HepG2 (cell line): ENCODE measurements at places on chromosomes 1 and 21.

- peaks cover 17% of the 10 kb centered on the region for H3K4me1 ChIP-seq
- DNase-seq, result no peak
- H3K27me3 ChIP-seq, result peaks cover 4% of the 10 kb centered on the region; the same call in 1 of the 2 replicates
- no peak overlapping the region for H3K27ac ChIP-seq
- H3K4me3 ChIP-seq, result no peak overlapping the region
These were observed 2.3 kb upstream of the BCAN start for GRCh38 chr1:156639601-156640101.

DNA sequence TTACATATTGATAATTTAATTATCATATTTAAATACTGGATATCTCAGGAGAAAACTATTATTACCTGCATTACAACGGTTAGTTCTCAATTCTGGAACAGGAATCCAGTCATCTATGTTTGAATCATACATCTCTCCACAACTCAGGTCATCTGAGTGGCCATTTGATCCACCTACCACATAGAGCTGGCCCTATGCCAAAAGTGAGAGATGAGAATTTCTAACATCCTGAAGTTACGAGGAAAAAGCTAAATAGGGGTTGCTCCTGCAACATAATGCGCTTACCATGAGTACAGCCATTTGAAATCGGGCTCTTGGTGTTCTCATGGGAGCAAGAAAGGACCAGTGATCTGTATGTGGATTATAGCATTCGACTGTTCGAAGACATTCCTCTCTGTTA is 16.9 kb downstream of the IVNS1ABP start:
- no peaks in the 10 kb centered on the region for H3K4me1 ChIP-seq
- no peak for DNase-seq
- no peak overlapping the region for H3K27ac ChIP-seq
- H3K36me3 ChIP-seq, result peaks cover 21% of the 10 kb centered on the region
- no peak overlapping the region for H3K4me3 ChIP-seq

DNA sequence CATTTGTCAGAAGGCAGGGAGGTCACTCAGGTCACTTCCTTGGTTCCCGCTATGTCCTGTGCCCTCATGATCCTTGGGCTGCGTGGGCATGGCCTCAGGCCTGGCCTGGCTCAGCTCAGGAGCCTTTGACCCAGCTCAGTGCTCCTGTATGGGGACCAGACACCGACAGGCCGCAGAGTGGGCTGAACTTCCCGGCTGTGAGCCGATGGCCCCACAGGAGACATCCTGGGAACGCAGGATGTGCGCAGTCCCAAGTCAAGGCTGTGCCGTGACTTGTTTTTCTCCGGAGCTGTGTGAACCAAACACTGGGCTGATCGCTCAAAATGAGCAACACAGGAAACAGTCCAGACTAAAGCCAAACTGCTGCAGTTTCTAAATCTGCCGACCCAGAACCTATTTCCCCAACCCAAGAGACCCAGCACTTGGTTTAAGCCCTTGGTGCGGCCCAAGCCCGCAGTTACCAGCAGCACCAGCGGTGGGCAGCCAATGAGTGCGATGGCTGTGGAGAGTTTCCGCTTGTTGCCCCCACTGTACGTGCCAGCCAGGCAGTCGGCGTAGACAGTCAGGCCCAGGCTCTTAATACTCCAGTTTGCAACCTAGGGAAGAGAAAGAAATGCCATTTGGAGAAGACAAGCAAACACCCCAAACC is 92.3 kb upstream of the GCLM start:
- no peaks in the 10 kb centered on the region for H3K36me3 ChIP-seq
- H3K4me3 ChIP-seq, result no peak overlapping the region
- DNase-seq, result no peak
- H3K27ac ChIP-seq, result no peak overlapping the region

GRCh38 chr1:78799926-78800325 is 150.3 kb downstream of the IFI44 start:
- no peak overlapping the region for H3K4me3 ChIP-seq
- H3K27me3 ChIP-seq, result no peaks in the 10 kb centered on the region

DNA sequence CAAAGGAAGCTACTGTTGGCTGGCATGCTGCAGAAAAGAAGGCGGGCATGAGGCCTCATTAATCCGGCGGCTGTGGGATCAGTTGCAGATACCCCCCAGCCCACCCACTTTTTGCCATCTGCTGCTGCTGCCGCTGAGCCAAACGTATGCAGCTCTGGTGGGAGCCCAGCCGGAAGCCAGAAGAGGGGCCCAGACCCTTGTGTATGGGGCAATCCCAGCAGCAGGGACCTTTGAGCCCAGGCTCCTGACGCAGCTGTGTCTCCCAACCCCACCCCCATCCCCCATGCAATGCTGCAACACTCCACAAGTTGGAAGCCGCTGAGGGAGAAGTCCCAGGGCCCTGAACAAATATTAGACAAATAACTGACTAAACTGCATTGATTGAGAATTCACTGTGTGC is 106.0 kb downstream of the ELAVL4 start:
- H3K27ac ChIP-seq, result no peak overlapping the region
- H3K4me3 ChIP-seq, result no peak overlapping the region

- H3K4me3 ChIP-seq, result no peak overlapping the region
- no peaks in the 10 kb centered on the region; the same call in 2 of the 3 replicates for H3K27me3 ChIP-seq
- no peak for DNase-seq
- H3K4me1 ChIP-seq, result no peaks in the 10 kb centered on the region
- H3K27ac ChIP-seq, result no peak overlapping the region
These were observed 12.9 kb upstream of the FTCD start for GRCh38 chr21:46168238-46168637.

DNA sequence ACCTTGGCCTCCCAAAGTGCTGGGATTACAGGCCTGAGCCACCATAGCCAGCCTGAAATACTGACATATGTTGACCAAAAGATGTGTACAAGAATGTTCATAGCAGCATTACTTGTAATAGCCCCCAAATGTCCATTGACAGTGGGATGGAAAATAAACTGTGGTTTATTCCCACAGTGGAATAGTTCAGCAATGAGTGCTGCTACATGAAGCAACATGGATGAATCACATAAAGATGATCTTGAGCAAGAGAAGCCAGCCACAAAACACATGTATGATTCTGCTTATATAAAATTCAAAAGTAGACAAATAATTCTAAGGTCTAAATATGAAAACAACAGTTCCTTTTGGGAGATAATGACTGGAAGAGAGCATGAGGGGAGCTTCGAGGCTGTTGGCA is 9.1 kb upstream of the CREG1 start:
- H3K4me3 ChIP-seq, result no peak overlapping the region
- H3K27ac ChIP-seq, result no peak overlapping the region
- H3K36me3 ChIP-seq, result no peaks in the 10 kb centered on the region
- H3K4me1 ChIP-seq, result no peaks in the 10 kb centered on the region
- no peak for DNase-seq

DNA sequence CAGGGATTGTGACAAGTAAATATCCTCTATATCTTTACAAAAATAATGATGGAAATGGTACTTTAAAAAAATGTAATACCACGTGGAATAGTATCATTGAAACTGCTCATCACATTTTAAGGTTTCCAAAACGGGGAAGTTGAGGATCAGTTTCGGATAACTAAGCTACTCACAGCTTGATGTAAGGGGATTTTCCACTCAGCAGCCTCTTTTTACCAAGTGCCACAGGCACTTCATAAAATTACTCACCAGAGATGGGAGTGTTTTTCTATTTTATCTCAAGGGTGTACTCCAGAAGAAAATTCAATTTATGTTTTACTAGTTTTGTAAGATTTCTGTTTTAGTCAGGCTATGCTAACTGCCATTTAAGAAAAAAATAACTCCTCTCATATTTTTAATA is 91.7 kb downstream of the TPR start:
- DNase-seq, result no peak
- no peaks in the 10 kb centered on the region for H3K27me3 ChIP-seq
- H3K4me1 ChIP-seq, result no peaks in the 10 kb centered on the region
- no peak overlapping the region for H3K27ac ChIP-seq

DNA sequence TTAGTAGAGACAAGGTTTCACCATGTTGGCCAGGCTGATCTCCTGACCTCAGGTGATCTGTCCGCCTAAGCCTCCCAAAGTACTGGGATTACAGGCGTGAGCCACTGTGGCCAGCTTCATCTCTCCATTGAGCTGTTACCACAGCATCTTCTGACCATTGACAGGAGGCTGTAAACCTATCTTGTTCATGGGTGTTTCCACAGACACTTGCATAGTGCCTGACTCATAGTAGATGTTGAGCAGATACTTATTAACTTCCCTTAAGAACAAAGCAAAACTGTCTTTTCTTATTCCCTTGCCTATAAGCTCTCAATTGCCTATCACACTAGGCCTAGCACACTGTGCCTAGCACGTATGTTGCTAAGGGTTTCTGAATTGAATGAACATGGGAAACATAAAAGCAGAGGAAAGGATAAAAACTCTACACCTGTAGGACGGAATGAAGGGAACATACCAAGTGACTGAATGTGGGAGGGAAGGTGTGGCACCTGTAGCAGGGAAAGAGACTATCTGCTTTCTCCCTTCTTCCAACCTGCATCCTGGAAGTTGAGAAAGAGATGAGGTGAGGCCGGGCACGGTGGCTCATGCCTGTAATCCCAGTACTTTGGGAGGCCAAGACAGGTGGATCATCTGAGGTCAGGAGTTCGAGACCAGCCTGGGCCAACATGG is 1.2 kb upstream of the C1orf54 start:
- H3K27ac ChIP-seq, result no peak overlapping the region
- no peak overlapping the region for H3K4me3 ChIP-seq
- H3K27me3 ChIP-seq, result no peaks in the 10 kb centered on the region
- peaks cover 24% of the 10 kb centered on the region for H3K4me1 ChIP-seq
- H3K36me3 ChIP-seq, result peaks cover 10% of the 10 kb centered on the region; the same call in 2 of the 3 replicates

DNA sequence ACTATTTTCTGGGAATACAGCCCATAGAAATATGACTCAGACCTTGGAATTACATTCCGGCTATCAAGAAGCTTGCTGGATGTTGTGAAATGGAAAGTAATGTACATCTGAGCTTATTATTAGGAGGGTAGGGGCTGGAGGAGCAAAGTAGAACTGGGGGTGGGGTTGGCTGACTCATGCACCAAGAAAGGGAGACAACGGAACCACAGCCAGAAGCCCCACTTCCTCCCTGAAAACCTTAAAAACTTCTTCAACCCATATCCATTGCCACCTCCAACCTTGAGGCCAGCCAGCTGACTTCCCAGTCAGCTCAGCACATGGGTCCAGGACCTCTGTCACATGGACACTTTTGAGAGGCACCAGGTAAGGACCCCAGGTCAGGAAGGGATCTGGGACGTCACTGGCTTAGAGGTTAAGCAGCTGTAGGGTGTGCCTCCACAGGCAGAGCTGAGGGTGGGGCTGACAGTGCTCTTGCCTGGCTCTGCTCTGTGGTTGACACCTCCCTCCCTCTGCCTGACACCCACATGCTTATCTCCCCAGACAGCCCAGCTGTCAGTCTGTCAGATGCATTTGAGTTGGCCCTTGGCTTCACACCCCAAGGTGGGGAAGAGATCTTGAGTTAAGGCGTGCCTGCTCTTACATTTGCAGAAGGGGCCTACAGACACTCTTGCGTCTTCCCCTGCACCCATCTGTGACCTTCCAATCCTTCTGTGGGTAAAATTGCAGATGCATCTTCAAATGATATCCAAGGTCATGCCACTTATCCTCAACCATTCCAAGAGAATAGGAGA is 5.7 kb upstream of the ZNF683 start:
- no peaks in the 10 kb centered on the region for H3K27me3 ChIP-seq
- H3K27ac ChIP-seq, result no peak overlapping the region
- H3K4me3 ChIP-seq, result no peak overlapping the region

GRCh38 chr1:5620997-5621396 is 371.2 kb downstream of the NPHP4 start:
- peaks cover 29% of the 10 kb centered on the region; the same call in 2 of the 3 replicates for H3K27me3 ChIP-seq
- DNase-seq, result peak; percentile 26
- H3K4me1 ChIP-seq, result no peaks in the 10 kb centered on the region
- H3K27ac ChIP-seq, result no peak overlapping the region
- no peaks in the 10 kb centered on the region for H3K36me3 ChIP-seq

DNA sequence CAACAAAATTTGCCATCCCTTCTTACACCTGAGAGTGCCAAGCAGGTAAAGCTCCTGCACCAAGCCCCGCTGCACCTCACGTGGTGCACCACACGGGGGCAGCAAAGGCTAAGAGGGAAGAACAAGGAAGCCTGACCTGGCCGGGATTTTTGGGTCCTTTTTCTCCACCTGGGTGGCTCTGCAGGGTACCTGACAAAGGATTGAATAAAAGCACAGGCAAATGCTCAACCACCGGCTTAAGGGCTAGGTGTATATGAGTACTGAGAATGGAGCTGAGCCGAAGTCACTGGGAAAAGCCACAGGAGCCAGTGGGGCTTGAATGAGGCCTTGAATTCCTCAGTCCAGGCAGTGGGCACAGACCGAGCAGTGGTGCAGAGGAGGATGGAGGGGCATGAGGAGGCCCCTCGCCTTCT is 36.4 kb downstream of the ZNF697 start:
- no peak overlapping the region for H3K4me3 ChIP-seq
- no peaks in the 10 kb centered on the region for H3K36me3 ChIP-seq
- no peaks in the 10 kb centered on the region for H3K4me1 ChIP-seq
- no peak overlapping the region for H3K27ac ChIP-seq

GRCh38 chr1:17319561-17320350 is 11.8 kb downstream of the PADI4 start:
- no peak overlapping the region for H3K27ac ChIP-seq
- DNase-seq, result no peak
- H3K4me1 ChIP-seq, result no peaks in the 10 kb centered on the region
- no peaks in the 10 kb centered on the region for H3K36me3 ChIP-seq
- peaks cover 1% of the 10 kb centered on the region for H3K27me3 ChIP-seq
- H3K4me3 ChIP-seq, result peak overlapping the region; percentile 15; the same call in 1 of the 2 replicates

- peak overlapping the region; percentile 92; the same call in 1 of the 2 replicates for H3K4me3 ChIP-seq
- H3K27me3 ChIP-seq, result no peaks in the 10 kb centered on the region
- H3K27ac ChIP-seq, result no peak overlapping the region
- no peak for DNase-seq
- peaks cover 61% of the 10 kb centered on the region for H3K4me1 ChIP-seq
These were observed 3.2 kb downstream of the TTC3 start for GRCh38 chr21:37076087-37076850.

- no peaks in the 10 kb centered on the region for H3K36me3 ChIP-seq
- peaks cover 6% of the 10 kb centered on the region for H3K27me3 ChIP-seq
- no peak for DNase-seq
- no peak overlapping the region for H3K4me3 ChIP-seq
- H3K27ac ChIP-seq, result no peak overlapping the region
These were observed 1.7 kb downstream of the IGFN1 start for GRCh38 chr1:201192261-201192788.

- no peak overlapping the region for H3K4me3 ChIP-seq
- peaks cover 17% of the 10 kb centered on the region for H3K36me3 ChIP-seq
- H3K27me3 ChIP-seq, result no peaks in the 10 kb centered on the region
- no peak for DNase-seq
These were observed 12.1 kb upstream of the SYNJ1 start for GRCh38 chr21:32739946-32740345.
